SIG-M5 (cell line): ENCODE measurements at places on chromosomes 2 and 18.

GRCh38 chr2:71897836-71898235 lies 249.8 kb downstream of the CYP26B1 start:
- DNase-seq = no peak

- DNase-seq = no peak
Observed at GRCh38 chr2:236642584-236643291, 73.1 kb downstream of the ACKR3 start.

DNA sequence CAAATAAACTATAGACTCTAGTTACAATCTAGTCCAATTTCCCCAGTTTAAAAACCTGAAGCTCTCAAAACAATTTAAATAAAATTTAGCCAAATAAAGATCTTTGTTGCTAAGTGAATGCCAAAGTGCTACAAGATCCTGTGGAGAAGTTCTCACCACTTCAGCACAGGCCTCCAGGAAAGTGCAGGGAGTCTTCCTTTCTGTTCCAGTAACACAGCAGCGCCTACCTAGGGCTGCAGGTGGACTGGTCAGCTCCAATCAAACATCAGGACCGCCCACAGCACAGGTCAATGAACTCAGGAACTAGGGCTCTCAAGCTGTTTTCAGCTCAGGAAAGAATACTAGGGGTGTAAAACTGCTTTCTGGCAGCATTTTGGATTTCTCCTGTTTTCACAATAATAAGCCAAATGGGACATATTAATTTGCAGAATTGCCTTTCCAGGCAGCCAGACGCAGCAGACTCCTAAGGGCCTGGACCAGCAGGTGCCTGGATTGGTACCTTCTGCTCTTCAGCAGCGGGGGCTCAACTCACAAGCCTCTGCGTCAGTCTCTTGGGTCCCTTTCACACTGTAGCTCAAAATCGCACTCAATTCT lies 1.5 kb downstream of the FAM110C start:
- DNase-seq = no peak

DNA sequence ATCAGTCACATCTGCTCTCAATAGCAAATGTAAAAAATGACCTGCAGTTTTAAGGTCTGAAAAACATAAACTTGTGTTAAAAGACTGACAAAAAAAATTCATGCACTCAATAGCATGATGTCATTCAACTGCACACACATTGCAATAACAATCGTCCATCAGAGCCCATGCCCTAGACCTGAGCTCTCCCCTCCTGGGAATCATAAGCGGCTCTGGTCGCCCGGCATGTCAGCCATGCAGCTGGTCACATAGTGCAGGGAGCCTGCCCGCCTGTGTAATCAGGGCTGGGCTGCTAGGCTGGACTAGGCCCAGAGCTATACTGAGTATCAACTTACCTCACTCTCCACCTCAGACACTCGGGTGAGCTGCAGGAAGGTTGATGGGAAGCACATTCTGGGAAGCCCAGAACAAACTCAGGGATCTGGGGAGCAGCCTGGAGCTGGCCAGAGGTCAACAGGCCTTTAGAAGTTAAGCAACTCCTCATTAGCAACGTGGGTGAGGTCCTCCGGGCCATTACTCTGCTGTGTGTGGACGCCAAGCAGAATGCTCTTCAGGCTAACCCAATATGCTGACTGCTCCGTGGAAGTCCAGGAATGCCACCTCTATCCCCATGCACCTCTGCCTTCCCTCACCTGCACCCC lies 165.5 kb downstream of the TTC32 start:
- DNase-seq = no peak

- DNase-seq = no peak
Observed at GRCh38 chr18:21897811-21898210, 157.2 kb downstream of the MIB1 start.

GRCh38 chr2:214989187-214989586 lies 149.2 kb downstream of the ABCA12 start:
- DNase-seq = no peak

- no peak for DNase-seq
Observed at GRCh38 chr2:218645126-218645525, 14.3 kb downstream of the ZNF142 start.

- no peak for DNase-seq
Observed at GRCh38 chr2:205633994-205634393, 48.3 kb upstream of the NRP2 start.

- DNase-seq = no peak
Observed at GRCh38 chr2:191638079-191638801, 39.7 kb upstream of the NABP1 start.
